ENCODE measurements at places on chromosomes 16 and 17.

GRCh38 chr17:39026980-39027451 is 59.8 kb upstream of the FBXO47 start:
- DNase-seq, result no peak

- no peak for DNase-seq
Measured at GRCh38 chr16:61590577-61590976, 445.7 kb downstream of the CDH8 start.

DNA sequence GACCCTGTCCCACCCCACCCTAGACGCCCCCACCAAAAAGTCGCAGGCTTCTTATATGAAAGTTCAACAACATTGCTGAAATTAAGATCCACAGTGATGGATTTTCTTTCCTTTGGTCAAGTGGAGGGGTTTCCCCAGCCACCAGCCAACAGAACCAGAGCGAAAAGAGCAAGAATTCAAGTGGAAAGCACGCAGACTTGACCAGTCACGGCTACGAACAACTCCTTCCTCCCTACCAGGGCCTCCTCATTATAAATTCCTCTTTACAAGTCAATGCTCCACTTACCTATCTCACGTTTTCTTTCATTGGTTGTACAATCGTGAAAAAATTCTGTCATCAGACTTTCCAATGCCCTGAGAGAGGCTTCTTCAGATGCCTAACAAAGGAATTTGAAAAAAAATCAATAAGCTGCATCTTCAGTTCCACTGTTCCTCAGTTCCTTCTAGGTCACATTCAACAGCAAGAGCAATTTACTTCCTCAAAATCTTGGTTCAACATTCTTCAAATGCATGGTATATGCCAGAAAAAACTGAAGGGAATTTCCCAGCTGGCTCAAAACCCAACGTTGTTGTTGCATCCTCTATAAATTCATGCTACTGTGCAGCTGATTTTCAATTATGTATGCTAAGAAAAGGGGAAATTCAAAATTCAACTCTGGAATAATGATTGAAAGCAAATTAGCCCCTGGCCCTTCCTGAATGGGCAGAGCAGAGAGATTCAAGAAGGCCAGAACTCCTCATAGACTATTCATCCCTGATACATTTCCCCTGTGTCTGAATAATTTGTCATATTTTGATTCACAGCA is 30.9 kb downstream of the XPO6 start:
- no peak for DNase-seq

GRCh38 chr16:72098936-72099335 is 5.3 kb downstream of the DHX38 start:
- no peak for DNase-seq

DNA sequence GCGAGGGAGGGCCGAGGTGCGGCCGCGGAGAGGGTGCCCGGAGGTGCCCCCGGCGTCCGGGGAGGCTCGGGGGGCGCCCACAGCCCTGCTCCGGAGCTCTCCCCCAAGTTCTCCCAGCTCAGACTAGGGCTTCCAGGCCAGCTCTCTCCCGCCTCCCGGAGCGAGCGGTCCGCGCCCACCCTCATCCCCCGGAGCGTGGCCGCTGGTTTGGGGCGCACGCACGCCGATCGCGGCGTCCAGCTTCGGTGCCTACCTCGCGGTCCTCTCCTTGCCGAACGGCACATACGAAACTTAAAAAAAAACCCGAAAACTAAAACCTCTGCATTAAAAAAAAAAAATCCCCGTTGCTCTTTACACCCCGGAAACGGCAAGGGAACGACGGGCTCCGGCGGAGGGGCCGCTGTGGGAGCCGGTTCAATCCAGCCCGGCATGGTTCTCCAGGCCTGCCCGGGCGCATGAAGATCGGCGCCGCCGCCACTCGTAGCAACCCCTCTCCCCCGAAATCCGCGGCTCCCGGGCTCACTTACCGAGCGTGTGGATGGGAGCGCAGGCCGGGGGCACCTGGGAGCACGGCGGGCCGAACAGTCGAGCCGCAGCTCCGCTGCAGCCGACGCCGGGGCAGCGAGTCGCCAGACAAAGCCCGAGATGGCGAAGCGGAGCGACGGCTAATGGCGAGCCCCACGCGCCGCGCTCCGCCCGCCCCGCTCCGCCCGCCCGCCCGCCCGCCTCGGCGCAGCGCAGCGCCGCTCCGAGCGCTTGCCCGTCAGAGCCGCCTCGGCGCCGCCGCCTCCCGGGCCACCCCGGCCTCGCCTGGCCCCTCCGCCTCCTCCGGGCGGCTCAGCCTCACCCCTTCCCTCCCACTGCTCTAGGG is 973 bp upstream of the UBTF start:
- DNase-seq, result no peak

GRCh38 chr16:24289166-24289700 is 33.1 kb downstream of the CACNG3 start:
- no peak for DNase-seq

GRCh38 chr16:29790949-29791844 is 646 bp downstream of the KIF22 start:
- DNase-seq, result no peak

Data from right renal pelvis (tissue), 4 donors.